Gastrocnemius medialis (tissue), 4 donors: ENCODE measurements at places on chromosomes 4 and X. TPM values are rescaled to one million over a fixed set of nuclear protein-coding genes. Genes with fewer than 3 reads are reported as not detected.

- no peaks in the 10 kb centered on the region for H3K36me3 ChIP-seq
- DNase-seq: no peak
- H3K27ac ChIP-seq: no peak overlapping the region
These were observed 593.6 kb downstream of the KLHL13 start for GRCh38 chrX:117522725-117523700.

NEIL3 gene
- not detected for total RNA-seq

DNA sequence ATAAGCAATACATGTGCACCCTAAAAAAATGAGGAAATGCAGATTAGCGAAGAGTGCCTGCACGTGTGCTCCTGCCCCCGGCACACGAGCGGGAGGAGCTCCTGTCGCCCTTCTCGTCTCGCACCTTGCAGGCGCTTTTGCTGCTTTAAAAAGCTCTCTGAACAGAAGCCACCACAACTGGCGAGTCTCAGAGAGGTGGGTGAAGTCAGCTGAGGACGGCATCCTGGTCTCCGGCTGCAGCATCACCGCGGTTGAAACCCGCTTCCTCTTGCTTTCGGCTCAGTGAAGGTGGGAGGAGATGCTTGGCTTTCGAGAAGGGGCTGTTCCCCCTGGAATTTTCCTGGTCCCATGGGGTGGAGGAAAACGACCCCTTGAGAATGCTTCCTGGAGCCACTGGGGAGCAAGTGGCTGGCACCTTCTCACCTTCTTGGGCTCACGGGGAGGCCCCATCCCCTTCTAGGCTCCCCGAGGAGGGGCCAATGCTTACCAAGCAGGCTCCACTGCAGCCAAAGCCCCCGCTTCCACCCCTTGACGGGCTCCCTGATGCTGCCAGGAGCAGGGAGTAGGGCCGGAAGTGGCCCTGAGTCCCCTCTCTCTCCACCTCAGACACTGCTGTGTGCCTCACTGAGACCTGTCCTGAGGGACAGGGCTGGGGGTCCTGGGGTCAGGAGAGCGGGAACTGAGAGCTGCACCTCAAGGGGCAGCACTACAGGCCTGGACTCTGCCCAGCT lies 29.2 kb upstream of the MXD4 start:
- no peaks in the 10 kb centered on the region for H3K27me3 ChIP-seq
- no peaks in the 10 kb centered on the region for H3K4me1 ChIP-seq
- no peak overlapping the region for H3K27ac ChIP-seq
- H3K36me3 ChIP-seq: no peaks in the 10 kb centered on the region
- DNase-seq: peak; percentile 1
- H3K4me3 ChIP-seq: no peak overlapping the region

- no peak for DNase-seq
- peaks cover 28% of the 10 kb centered on the region for H3K4me1 ChIP-seq
- no peak overlapping the region for H3K4me3 ChIP-seq
These were observed 2.7 kb upstream of the SRPK3 start for GRCh38 chrX:153778181-153778580.

DNA sequence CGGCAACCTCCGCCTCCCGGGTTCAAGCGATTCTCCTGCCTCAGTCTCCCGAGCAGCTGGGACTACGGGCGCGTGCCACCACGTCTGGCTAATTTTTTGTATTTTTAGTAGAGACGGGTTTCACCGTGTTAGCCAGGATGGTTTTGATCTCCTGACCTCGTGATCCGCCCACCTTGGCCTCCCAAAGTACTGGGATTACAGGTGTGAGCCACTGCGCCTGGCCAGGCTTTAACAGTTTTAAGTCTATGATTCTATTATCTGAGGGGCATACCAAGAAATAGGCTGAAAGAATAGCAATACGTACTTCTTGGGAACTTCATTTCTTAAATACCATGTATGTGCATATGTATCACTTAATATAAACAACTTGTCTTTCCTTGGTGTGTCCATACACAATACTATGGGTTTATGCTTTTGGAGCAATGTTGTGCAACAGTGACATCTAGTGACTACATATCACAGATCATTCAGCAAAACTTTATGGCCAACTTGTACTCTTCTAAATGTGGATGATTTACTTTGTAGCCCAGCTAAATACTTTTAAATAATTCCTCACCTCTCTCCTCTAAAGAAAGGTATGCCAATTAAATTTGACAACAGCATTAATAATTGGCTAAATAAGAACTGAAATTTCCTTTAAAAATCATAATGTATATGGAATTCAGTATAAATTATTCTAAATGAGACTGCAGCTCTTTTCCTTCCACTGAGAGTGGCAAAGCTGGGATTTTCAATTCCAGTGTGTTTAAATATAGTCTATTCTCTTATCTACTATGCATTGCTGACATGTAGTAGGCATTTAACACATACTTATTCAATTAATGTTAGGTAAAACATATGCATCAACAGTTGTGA lies 10.4 kb downstream of the SLC9B1 start:
- H3K27me3 ChIP-seq: no peaks in the 10 kb centered on the region
- no peak overlapping the region for H3K4me3 ChIP-seq
- no peaks in the 10 kb centered on the region for H3K36me3 ChIP-seq
- no peak for DNase-seq
- H3K27ac ChIP-seq: no peak overlapping the region

GRCh38 chr4:124178449-124179021 lies 534.0 kb downstream of the ANKRD50 start:
- H3K27me3 ChIP-seq: no peaks in the 10 kb centered on the region
- H3K4me3 ChIP-seq: no peak overlapping the region
- H3K27ac ChIP-seq: no peak overlapping the region
- no peaks in the 10 kb centered on the region for H3K36me3 ChIP-seq

RADX gene
- total RNA-seq: 1.3 TPM

- H3K4me1 ChIP-seq: no peaks in the 10 kb centered on the region
- no peaks in the 10 kb centered on the region for H3K27me3 ChIP-seq
- no peak overlapping the region for H3K27ac ChIP-seq
- no peak for DNase-seq
- H3K36me3 ChIP-seq: no peaks in the 10 kb centered on the region
These were observed 1382.9 kb downstream of the FAM133A start for GRCh38 chrX:95056901-95057300.

DNA sequence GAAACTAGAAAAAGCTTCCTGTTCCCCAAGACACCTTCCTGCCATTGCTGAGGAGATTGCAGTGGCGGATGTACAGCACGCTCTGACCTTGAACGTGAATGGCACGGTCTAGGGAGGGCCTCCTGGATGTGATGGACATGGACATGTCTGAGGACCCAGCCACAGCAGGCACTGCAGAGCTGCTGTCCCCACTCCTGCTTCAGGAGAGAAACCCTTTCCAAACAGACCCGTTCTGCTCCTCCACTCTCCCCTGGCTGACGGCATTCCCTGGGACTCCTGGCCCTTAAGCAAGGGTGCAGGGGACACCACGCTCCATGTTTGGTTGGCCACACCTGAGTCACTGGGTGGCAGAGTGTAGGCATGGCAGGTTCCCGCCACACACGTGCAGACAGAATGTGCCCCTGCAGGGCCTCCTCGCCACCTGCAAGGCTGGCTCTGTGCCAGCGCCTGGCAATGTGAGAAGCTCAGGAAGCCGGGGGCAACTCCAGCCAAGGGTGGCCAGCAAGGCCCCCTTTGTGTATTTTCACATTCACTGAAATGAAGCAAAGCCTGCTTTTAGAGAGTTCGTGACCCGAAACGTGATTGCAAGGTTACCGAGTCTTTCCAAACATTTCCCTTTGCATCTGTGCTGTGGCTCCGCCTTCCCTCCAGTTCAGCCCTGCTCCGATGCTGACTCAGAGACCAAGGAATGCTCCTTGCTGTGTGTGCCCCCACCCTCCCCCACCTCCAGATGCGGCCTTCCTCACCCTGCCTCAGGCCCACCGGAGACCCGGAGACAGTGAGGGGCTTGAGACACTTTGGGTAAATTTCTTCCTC lies 46.1 kb downstream of the HTRA3 start:
- peaks cover 20% of the 10 kb centered on the region for H3K4me1 ChIP-seq
- H3K36me3 ChIP-seq: no peaks in the 10 kb centered on the region
- DNase-seq: peak; percentile 54
- H3K4me3 ChIP-seq: no peak overlapping the region
- H3K27me3 ChIP-seq: no peaks in the 10 kb centered on the region
- H3K27ac ChIP-seq: no peak overlapping the region

DNA sequence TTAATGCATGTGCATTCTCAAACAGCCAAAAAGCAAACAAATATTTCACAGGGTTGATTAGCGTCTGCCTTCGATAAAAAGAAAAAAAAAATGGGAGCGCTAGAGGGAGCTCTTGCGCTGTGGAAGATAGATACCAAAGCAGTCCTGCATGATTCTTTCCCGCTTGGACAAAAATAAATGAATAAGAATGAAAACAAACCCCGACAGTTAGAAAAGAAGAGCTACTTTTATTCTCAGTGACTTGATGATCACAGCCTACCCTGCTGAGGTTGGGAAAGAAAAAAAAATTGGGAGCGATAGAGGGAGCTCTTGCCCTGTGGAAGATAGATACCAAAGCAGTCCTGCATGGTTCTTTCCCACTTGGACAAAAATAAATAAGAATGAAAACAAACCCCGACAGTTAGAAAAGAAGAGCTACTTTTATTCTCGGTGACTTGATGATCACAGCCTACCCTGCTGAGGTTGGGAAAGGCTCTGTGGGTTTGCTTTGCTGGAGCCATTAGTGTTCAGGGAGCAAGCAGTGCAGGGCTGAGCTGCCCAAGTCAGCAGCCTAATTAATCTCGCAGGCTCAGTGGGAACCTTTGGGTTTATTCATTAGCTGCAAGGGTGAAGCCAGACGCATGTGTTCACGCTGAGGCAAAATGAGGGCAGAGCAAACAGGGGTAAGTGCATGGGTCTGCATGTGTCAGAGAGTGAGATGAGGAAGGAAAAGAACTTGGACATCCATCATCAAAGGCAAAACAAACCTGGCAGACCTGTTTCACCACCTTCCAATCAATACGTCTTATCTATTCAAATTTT lies 249.3 kb upstream of the PRKX start:
- H3K27me3 ChIP-seq: no peaks in the 10 kb centered on the region
- no peaks in the 10 kb centered on the region for H3K36me3 ChIP-seq
- no peak for DNase-seq

- H3K36me3 ChIP-seq: no peaks in the 10 kb centered on the region
- no peaks in the 10 kb centered on the region for H3K27me3 ChIP-seq
- no peak overlapping the region for H3K27ac ChIP-seq
- no peak overlapping the region for H3K4me3 ChIP-seq
- no peaks in the 10 kb centered on the region for H3K4me1 ChIP-seq
These were observed 69.4 kb upstream of the ZNF518B start for GRCh38 chr4:10526429-10527222.

DNA sequence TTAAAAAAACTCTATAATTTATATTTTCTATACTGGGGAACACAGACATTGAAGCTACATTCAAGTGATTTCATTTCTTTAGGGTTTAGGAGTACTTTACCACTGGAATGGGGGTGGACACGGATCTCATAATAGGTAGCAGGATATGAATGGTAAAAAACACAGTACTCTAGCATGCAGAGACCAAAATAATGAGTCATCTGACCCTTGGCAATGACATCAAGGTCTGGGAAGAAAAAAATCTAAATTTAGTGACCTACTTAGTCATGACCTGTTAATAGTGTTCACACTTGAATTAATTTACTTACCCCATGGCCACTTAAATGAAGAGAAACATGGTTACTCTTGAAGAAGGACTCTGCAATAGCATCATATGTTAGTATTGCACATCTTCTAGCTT lies 187.9 kb downstream of the EPHA5 start:
- H3K27me3 ChIP-seq: no peaks in the 10 kb centered on the region
- H3K4me3 ChIP-seq: no peak overlapping the region
- H3K27ac ChIP-seq: no peak overlapping the region
- DNase-seq: no peak
- H3K4me1 ChIP-seq: no peaks in the 10 kb centered on the region

- no peaks in the 10 kb centered on the region for H3K27me3 ChIP-seq
- no peaks in the 10 kb centered on the region for H3K36me3 ChIP-seq
- H3K27ac ChIP-seq: no peak overlapping the region
- DNase-seq: no peak
These were observed 201.7 kb upstream of the ANK2 start for GRCh38 chr4:112847781-112848180.

- no peaks in the 10 kb centered on the region for H3K27me3 ChIP-seq
- no peak for DNase-seq
- H3K27ac ChIP-seq: no peak overlapping the region
- no peak overlapping the region for H3K4me3 ChIP-seq
- H3K36me3 ChIP-seq: no peaks in the 10 kb centered on the region
These were observed 621.8 kb upstream of the GALNT7 start for GRCh38 chr4:172546782-172547181.

GRCh38 chrX:99549381-99549780 lies 860.7 kb downstream of the PCDH19 start:
- H3K36me3 ChIP-seq: no peaks in the 10 kb centered on the region
- no peak overlapping the region for H3K27ac ChIP-seq
- H3K4me1 ChIP-seq: no peaks in the 10 kb centered on the region
- H3K4me3 ChIP-seq: no peak overlapping the region

APOO gene
- total RNA-seq: 29.3 TPM

- H3K4me1 ChIP-seq: no peaks in the 10 kb centered on the region
- no peak overlapping the region for H3K4me3 ChIP-seq
- no peaks in the 10 kb centered on the region for H3K36me3 ChIP-seq
- H3K27ac ChIP-seq: no peak overlapping the region
- H3K27me3 ChIP-seq: no peaks in the 10 kb centered on the region
These were observed 6.1 kb downstream of the APLN start for GRCh38 chrX:129648514-129649267.

HSD17B10 gene
- 106 TPM for total RNA-seq

IL9R gene
- total RNA-seq: not detected

GRCh38 chr4:12110627-12111026 lies 681.9 kb upstream of the HS3ST1 start:
- no peak overlapping the region for H3K27ac ChIP-seq
- H3K27me3 ChIP-seq: no peaks in the 10 kb centered on the region
- no peaks in the 10 kb centered on the region for H3K36me3 ChIP-seq
- DNase-seq: no peak

PGAM4 gene
- not detected for total RNA-seq

DNA sequence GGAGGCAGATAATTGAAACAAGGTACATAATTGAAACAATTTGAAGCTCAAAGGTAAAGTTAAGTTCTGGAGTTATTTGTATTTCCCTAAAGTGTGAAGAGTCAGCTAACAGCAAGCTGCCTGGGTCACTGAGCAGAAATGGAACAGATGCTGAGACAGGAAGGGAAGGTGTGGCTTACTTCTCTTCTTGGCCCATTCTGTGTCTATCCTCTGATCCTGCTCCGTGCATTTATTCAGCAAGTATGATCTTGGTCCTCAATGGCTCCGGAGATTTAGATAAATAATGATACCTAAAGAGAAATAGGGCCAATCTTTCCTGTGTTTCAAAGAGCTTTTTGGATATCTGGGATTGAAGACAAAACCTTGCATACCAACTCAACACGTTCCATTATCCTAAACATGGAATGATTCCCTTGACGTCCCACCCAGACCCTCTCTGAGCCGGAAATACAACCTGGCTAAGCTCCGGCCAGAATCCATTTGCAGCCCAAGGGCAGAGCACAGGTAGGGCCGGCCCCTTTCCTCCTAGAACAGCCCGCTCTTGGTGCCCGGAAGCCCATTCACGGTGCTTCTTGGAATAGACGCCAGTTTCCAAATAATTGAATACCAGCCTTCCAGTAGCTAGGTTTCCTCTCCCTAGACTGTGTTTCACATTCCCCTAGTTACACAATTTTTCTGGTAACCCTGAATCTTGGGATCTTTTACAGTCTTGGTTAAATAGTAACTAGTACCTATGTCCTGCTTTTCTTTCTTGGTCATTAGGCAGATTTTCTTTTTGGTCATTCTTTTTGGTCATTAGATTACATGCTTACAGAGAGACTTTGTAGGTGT lies 211.0 kb downstream of the NWD2 start:
- no peaks in the 10 kb centered on the region for H3K36me3 ChIP-seq
- H3K4me1 ChIP-seq: peaks cover 12% of the 10 kb centered on the region
- H3K27ac ChIP-seq: no peak overlapping the region
- H3K27me3 ChIP-seq: peaks cover 17% of the 10 kb centered on the region
- no peak overlapping the region for H3K4me3 ChIP-seq

- H3K4me3 ChIP-seq: no peak overlapping the region
- no peaks in the 10 kb centered on the region for H3K27me3 ChIP-seq
- no peaks in the 10 kb centered on the region for H3K4me1 ChIP-seq
These were observed 332.6 kb downstream of the DTHD1 start for GRCh38 chr4:36614011-36614410.

NCAPG gene
- not detected for total RNA-seq
